Natural killer cell treated with Interleukin-12 subunit alpha and Interleukin-12 subunit beta and Interleukin-15 and Interleukin-18, amount 100 ng/mL, for 72 hours (primary cell): ENCODE measurements at places on chromosomes 4 and X. TPM values are rescaled to one million over a fixed set of nuclear protein-coding genes. Genes with fewer than 3 reads are reported as not detected.

DNA sequence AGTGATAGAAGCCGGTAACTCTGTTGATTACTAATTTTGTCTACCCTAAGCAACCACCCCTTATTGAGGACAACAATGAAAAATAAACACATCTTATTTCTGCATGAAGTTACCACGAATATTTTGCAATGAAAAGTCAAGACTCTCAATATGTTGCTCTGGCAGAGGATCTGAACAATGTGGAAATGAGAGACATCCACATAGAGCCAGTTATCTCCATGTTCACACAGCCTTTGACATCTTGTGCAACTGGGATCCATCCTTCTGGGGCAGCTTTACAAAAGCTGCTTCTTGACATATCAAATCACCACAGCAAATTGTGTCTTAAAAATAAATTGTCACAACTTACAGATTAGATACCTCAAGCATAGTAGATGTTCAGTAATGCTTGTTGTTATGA, 10.2 kb downstream of the EDNRA start:
- peaks cover 5% of the 10 kb centered on the region for H3K27me3 ChIP-seq
- no peaks in the 10 kb centered on the region for H3K4me1 ChIP-seq
- no peak overlapping the region for H3K27ac ChIP-seq

ARHGEF9 gene
- 21.6 TPM for total RNA-seq

ODAPH gene
- 13.0 TPM for total RNA-seq

DNA sequence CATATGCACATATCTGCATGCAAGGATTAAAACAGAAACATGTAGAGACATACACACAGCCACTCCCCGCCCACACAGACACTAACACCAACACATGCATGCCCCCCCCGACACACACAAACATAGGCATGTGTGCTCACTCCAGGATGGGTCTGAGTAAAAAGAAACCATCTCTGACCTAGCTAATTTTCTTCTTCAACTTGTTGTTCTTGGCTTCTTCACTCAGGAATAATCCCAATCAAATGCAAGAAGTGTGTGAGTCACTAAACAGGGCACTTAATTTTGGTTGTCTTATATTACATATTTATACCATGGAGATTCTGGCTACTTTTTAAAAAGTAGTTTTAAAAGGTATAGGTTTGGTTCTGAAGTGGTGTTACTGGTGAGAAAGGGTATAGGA, 28.3 kb downstream of the ENOX2 start:
- H3K27me3 ChIP-seq, result no peaks in the 10 kb centered on the region
- H3K4me3 ChIP-seq, result no peak overlapping the region
- no peaks in the 10 kb centered on the region for H3K4me1 ChIP-seq
- DNase-seq, result no peak
- no peak overlapping the region for H3K27ac ChIP-seq
- H3K36me3 ChIP-seq, result no peaks in the 10 kb centered on the region

DNA sequence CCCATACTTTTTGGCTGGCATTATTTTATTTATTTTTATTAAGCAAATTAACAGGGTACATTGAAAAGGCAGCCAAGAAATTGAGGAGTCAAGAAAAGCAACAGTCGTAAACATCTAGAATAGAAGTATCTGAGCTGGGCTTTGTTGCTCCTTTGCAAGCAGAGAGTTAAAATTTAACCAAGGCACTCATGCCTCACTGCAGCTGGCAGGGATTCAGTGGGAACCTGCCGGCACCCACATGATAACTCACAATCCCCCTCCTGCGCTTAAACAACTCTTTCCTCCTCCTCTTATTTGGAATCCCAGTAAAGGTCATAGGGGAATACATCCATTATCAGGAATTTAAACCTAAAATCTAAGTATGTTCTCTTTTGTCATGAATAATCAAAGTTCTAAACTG, 115.5 kb downstream of the SOX3 start:
- no peak overlapping the region for H3K27ac ChIP-seq
- peaks cover 2% of the 10 kb centered on the region for H3K27me3 ChIP-seq
- no peak for DNase-seq
- H3K36me3 ChIP-seq, result no peaks in the 10 kb centered on the region

GRCh38 chr4:2266181-2266580, 4.3 kb upstream of the MXD4 start:
- no peak overlapping the region for H3K27ac ChIP-seq
- no peaks in the 10 kb centered on the region for H3K36me3 ChIP-seq
- DNase-seq, result no peak
- H3K27me3 ChIP-seq, result no peaks in the 10 kb centered on the region
- no peak overlapping the region for H3K4me3 ChIP-seq

ANAPC10 gene
- total RNA-seq, result 37.4 TPM

- H3K27ac ChIP-seq, result no peak overlapping the region
- no peaks in the 10 kb centered on the region for H3K36me3 ChIP-seq
- H3K27me3 ChIP-seq, result no peaks in the 10 kb centered on the region
- DNase-seq, result no peak
- H3K4me3 ChIP-seq, result no peak overlapping the region
Measured at GRCh38 chr4:144667500-144667899, 21.5 kb downstream of the HHIP start.

TMPRSS11A gene
- not detected for total RNA-seq
